Activated naive CD4-positive, alpha-beta T cell treated with anti-CD3 and anti-CD28 coated beads, Interleukin-2, amount 10 ng/mL, durations not matched to agents 5 hours and 36 hours (primary cell): ENCODE measurements at places on chromosomes 3 and 15. TPM values are rescaled to one million over a fixed set of nuclear protein-coding genes. Genes with fewer than 3 reads are reported as not detected.

OR5AC2 gene
- not detected for total RNA-seq

GP9 gene
- total RNA-seq: not detected

LIPC gene
- 0.78 TPM for total RNA-seq

CFAP44 gene
- total RNA-seq: 7.0 TPM

COL7A1 gene
- 0.60 TPM for total RNA-seq

ZNF662 gene
- total RNA-seq: 0.87 TPM

LSMEM2 gene
- not detected for total RNA-seq

SGO1 gene
- 28.7 TPM for total RNA-seq

NDUFAF3 gene
- total RNA-seq: 88.3 TPM

PTH1R gene
- not detected for total RNA-seq

CPOX gene
- total RNA-seq: 60.3 TPM

ALPK3 gene
- 0.22 TPM for total RNA-seq

DLEC1 gene
- 5.1 TPM for total RNA-seq

CFAP100 gene
- total RNA-seq: not detected

GRK7 gene
- not detected for total RNA-seq

SOX14 gene
- total RNA-seq: not detected

PLA2G4D gene
- not detected for total RNA-seq

CLEC3B gene
- 0.33 TPM for total RNA-seq

NANOGP8 gene
- total RNA-seq: not detected

CLRN1 gene
- not detected for total RNA-seq

REC114 gene
- not detected for total RNA-seq

HTR3E gene
- not detected for total RNA-seq

CCR8 gene
- 0.76 TPM for total RNA-seq

COL6A5 gene
- total RNA-seq: not detected

LTK gene
- 0.17 TPM for total RNA-seq

PLCH1 gene
- total RNA-seq: 0.14 TPM

GOLGA8K gene
- 0.28 TPM for total RNA-seq

OR5K2 gene
- not detected for total RNA-seq

GOLGA8Q gene
- 1.1 TPM for total RNA-seq

SLC22A13 gene
- total RNA-seq: 0.50 TPM

PLD1 gene
- total RNA-seq: 0.55 TPM

RBP2 gene
- not detected for total RNA-seq

CCDC33 gene
- total RNA-seq: not detected

GOLGA8H gene
- total RNA-seq: not detected

CAV3 gene
- not detected for total RNA-seq

PLOD2 gene
- total RNA-seq: 0.23 TPM

CILP gene
- 0.05 TPM for total RNA-seq
